ENCODE measurements at places on chromosomes 7 and 10. TPM values are rescaled to one million over a fixed set of nuclear protein-coding genes. Genes with fewer than 3 reads are reported as not detected.

DNA sequence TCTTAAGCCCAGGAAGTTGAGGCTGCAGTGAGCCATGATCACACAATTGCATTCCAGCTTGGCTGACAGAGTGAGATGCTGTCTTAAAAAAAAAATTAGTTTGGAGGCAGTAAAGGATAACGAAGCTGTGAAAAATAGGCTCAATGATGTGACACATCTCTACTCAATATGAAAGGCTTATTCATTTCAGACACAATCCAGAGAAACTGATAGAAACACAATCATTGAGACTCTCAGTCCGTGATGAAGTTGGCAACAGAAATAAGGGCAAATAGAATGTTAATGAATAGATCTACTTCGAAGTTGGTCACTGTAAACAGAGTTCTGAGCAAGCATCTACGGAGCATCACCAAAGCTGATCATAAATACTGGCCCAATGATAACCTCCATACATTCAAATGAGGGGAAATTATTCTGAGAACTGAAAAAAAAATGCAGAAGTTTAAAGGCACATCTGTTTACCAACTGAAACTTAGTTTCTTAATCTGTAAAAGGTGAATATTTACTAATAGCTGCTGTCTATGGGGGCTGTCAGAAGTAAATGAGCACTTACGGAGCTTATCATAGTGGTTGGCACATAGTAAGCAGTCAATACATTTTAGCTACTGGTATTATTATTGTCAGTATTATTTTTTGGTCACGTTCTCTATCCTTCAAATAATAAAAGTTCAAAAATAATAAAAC, 70.4 kb downstream of the AKR1B1 start:
- no peak for DNase-seq

- DNase-seq: no peak
Observed at GRCh38 chr10:47332371-47332770, 10.1 kb downstream of the GDF2 start.

Gene ANKRD30A
- total RNA-seq: not detected

GRCh38 chr10:108275895-108276685, 1111.6 kb upstream of the SORCS1 start:
- DNase-seq: no peak

DNA sequence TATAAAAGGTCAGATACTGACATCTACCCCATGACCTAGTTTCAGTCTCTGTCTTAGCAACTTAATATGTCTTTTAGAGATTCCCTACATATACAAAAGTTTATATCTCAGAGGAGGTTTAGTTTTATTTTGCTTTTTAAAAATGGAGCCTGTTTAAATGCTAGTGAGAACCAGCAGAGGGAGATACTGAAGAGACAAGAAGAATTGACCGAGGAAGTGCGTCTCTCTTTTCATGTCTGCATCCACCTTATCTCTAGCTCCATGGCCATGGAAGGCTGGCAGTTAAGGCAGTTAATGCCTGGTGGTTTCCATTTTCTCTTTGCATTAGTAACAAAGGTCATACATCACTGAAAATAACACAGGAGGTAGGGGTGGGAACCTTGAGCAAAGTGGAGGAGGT, 10.7 kb downstream of the SUV39H2 start:
- peak; percentile 50 for DNase-seq

DNA sequence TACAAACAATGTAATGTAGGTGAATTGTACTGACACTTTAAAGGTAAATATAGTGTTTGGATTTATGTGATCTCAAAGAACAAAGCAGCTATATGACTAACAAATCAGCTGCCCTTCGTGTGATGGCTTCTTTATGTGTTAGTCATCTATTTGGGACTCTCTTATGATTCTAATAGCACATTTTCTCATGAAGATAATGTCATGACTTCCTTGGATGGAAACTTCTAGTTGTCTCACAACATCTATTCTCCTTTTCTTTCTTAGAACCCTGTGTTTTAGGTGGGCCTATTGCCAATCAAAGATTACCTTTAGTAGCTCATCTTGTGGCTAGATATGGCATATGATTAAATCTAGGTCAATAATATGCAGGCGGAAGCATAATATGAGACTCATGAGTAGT, 45.0 kb downstream of the TMEM106B start:
- peak; percentile 52 for DNase-seq

Gene STAG3
- total RNA-seq: 3.4 TPM

DNA sequence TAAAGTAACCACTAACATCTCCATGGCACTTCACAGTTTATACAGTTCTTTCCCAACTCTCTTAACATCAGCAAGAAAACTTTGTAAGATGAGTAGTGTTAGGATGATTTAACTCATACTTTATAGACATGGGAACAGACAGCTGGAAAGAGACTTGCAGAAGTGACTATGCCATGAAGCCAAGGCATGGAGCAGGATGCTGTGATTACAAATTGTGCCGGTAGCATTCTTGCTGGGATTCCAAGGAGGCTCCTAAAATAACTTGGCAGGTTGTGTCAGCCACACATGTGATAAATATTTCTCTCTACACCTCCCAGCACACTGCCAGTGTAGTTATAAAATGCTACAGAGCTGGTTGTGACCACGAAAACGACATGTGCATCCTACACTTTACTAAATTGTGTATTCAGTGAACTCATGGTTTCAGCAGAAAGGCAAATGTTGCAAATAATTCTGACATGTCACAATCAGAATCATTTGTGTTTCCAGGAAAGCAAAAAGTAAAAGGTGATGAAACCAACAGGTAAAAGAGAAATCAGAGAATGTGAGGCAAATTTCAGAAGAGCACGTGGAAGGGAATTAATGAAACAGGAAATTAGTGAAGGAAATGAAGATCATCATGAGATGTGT, 5.6 kb upstream of the CYP3A4 start:
- DNase-seq: no peak

GRCh38 chr10:65751218-65751617, 1174.6 kb upstream of the LRRTM3 start:
- DNase-seq: no peak

- DNase-seq: no peak
Observed at GRCh38 chr10:51311228-51311627, 236.9 kb downstream of the PRKG1 start.

- no peak for DNase-seq
Observed at GRCh38 chr10:73646598-73647041, 5.3 kb upstream of the MYOZ1 start.

GRCh38 chr7:159140170-159140910, 4.3 kb downstream of the VIPR2 start:
- DNase-seq: no peak

GRCh38 chr7:39421251-39421650, 145.0 kb upstream of the YAE1 start:
- DNase-seq: no peak

DNA sequence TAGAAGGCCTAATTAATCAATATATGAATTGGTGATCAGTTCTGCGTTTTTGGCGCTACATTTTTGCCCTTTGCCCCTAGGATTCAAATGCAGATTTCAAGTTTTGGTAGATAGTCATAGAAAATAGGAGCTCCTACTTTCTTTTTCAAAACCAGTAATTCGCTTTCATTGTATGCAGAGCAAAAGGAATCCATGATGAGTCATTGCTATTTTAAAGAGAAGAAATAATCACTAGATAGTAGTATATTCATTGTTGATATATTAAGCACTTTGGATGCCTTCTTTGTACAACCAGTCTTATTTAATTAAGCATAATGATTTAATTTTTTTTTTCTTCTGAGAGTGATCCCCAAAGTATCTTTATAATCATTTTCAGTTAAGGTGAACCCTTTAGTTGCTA, 50.3 kb downstream of the CSTF2T start:
- DNase-seq: no peak

DNA sequence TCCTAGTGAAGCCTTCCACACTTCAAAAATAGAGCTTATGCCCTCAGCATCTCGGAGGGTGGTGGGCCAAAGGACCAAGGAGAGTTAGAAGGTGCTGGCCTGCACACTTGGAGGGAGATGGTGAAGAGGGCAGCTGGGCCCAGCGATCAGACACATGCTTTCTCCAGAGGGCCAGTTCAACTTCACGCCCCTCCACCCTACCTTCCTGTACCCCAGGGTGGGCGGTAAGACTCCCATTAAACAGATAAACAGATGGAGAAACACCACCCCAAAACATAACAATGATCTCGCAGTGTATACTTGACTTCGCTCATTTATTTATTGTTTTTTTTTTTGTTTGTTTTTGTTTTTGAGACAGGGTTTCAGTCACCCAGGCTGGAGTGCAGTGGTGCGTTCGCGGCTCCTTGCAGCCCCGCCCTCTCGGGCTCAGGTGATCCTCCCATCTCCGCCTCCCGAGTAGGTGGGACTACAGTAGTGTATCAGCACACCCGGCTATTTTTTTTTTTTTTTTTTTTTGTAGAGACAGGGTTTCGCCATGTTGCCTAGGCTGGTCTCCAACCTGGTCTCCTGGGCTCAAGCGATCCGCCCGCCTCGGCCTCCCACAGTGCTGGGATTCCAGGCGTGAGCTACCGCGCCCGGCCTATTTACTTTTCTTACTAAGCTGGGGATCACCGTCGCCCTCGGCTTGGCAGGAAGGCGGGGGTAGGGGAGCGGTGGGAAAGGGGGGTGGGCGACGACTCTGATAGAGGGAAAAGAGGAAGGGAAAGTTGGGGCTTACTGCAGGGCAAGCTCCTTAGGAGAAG, 1.8 kb downstream of the C10orf95 start:
- peak; percentile 78 for DNase-seq

DNA sequence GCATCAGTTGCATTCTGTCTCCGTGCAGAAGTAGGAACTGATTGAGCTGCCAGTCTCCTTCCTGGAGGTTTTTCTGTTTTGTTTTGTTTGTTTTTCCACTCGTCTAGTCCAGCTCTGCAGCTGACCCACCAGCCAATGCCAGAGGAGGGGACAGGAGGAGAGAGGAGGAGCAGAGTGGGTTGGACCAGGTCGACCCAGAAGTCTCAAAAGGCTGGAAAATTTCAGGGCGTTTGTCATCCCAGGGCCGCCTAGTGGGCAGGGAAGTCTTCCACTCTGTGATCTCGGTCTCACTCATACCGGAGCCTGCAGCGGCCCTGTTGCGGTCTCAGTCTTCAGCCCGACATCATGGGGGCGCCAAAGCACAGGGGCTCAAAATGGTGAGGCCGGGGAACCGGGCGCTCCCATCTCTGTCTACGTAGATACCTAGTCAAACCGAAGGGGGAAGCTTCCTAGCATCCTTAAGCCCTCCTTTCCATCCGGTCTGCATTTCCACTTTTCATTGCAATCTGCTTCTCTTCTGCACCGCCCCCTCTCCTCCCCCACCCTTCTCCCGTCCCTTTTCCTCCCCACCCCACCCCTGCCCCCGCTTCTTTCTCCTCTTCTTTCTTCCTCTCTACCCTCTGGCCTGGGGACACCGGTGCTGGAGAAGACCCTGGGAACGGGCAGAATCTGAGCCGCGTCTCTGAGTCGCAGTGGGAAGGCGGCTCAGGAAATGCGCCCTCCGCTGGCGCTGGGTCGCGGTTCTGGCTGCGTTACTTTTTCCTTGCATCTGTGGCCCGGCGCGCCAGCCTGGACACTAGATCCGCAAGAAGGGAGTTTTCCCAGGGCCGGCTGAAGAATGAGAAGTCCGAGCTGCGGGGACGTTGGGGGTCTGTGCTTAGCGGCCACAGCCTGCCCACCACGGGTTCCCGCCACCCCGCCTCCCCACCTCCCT, 16.2 kb upstream of the PAX2 start:
- peak; percentile 67 for DNase-seq

DNA sequence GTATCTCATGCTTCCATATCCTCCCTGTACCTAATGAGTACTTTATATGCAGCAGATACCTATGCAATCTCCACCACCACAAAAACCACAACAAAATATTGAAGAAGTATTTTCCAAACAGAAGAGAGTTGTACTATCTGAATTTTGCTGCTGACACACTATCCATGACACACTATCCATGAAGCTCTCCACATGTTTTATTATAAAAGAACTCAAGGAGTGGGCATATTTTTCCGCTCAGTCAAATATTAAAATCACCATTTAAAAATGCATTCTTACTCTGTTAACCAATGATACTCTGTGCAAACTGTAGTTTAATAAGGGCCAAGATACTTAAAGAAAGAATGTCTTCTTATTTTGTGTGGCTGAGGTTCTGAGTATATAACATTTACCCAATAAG, 2.8 kb downstream of the BET1 start:
- no peak for DNase-seq

Gene CASP7
- 18.8 TPM for total RNA-seq

DNA sequence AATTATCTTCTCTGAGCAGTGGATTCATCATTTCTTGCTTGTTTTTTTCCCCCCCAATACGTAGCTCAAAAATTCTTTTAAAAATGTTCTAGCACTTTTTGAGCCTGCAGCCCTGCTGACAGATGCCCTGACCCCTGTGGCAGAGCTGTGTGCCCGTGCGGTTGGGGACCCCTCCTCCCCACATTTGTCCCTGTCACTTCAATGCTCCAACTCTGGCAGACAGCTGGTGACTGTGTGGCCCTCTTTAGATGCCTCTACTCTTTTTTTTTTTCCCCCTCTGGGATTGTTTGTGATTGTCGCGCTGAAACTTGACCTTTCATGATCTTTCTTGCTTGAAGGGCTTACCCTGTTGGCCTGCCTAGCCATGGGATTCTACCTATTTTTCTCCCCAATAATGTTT, 214.1 kb downstream of the TMEM178B start:
- no peak for DNase-seq

DNA sequence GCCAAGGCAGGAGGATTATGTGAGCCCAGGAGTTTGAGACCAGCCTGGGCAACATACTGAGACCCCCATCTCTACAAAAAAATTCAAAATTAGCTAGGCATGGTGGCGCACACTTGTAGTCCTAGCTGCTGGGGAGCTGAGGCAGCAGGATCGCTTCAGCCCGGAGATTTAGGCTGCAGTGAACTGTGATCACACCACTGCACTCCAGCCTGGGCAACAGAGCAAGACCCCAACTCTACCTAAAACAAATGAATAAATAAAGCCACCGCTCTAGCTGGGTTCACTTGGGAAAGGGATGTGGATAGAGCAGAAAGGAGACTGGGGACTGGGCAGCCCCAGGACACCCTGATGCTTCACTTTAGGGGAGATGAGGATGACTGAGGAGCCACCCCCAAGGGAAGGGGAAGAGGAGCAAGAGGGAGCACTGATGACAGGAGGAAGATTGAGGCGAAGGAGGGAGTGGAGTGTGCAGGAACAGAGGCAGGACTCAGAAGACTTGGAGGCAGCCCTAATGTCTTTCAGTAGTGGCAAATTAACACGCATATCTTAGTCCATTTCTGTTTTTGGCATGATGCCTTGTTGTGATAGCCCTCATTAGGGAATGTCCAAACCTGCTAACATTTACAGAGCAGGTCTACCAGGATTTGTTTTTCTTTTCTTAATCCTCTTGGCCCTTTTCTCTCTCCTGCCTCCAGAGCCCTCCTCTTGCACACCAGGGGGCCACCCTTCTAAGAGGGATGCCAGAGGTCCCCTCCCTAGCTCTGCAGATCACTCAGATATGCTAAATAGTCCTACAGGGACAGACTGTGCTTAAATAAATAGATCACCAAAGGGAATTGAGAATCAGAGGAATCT, 88.3 kb downstream of the C10orf105 start:
- no peak for DNase-seq

Data from SK-MEL-5 (cell line).